ENCODE measurements at places on chromosomes 5 and 9.

DNA sequence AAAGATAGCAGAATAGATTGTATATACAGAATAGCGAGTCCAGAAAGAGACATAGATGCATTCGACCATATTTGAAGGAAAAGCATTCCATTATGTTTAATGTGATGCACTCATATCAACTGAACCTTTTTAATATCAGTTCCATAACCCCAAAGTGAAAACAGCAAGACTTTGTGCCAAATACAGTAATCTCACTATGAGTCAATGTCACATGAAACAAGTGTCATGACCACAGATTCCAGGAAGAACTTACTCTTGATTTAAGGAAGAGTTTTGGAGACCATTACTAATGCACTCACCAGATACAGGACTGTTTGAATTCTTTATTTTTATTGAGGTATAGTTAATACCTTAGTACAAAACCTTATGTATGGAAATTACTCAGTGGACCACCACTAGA lies 220.5 kb downstream of the SH3GL2 start:
- DNase-seq, result no peak

GRCh38 chr5:74595143-74595925 lies 45.2 kb downstream of the ENC1 start:
- no peak for DNase-seq

DNA sequence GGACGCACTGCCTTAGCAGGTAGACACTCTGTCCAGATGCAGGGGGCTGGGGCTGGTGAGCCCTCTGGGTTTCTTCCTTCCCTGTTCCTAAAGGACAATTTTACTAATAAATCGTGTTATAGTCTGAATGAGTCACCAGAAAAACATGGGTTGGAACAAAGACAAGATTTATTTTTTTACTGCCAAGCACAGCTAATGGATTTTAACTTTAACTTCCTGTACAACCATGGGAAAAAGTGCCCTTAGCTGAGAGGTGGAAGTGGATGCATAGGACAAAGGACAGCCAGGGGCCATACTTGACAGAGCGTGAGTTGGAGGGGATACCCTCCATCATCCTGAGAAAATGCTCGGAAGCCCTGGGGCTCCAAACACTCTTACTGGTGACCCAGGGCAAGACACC lies 300.7 kb downstream of the MSX2 start:
- no peak for DNase-seq

GRCh38 chr9:108224716-108225115 lies 631.1 kb downstream of the ACTL7B start:
- DNase-seq, result no peak

GRCh38 chr9:128551657-128552152 lies 682 bp upstream of the SPTAN1 start:
- no peak for DNase-seq

GRCh38 chr5:140868721-140869554 lies at the start of gene PCDHA11:
Gene PCDHA11 (plus strand): TSS chr5:140868957. CDS start chr5:140869104, 147 bp downstream.
- DNase-seq, result no peak

DNA sequence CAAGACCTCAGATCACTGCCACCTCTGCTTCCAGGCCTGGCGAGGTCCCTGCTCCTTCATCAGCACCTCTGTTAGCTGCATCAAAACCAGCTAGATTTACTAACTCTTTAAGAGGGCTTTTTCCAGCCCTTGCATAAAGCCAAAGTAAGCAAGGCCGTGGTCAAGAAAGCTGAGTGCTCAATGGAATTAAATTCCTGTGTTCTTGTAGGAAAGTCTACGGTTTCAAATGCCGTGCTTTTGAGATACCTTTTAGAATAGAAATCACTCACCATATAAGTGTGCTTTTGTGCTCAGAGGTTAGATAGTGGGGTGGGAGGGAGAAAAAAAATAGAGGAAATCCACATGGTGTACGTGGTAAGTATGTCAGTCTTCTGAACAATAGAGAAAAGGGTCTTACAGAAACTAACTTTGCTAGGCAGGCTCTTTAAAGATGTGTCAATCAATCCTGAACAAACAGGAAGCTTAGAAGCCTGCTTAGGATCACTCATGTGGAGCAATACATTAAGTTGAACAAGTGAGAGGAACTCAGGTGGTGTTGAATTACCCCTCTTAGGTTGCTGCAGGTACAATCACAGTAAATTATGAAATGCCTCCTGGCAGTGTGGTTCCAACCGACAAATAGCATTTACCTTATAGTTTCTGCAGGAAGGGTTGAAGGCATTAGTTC lies 79.7 kb downstream of the SEMA6A start:
- no peak for DNase-seq

DNA sequence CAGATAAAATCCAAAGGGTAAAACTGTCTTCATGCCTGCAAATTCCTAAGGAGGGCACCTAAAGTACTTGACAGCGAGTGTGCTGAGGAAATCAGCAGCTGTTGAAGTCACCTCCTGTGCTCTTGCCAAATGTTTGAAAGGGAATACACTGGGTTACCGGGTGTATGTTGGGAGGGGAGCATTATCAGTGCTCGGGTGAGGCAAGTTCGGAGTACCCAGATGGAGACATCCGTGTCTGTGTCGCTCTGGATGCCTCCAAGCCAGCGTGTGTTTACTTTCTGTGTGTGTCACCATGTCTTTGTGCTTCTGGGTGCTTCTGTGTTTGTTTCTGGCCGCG lies 727 bp upstream of the ADRB2 start:
- no peak for DNase-seq

GRCh38 chr9:75824816-75825568 lies 65.5 kb upstream of the PCSK5 start:
- no peak for DNase-seq

GRCh38 chr9:89122949-89123348 lies 55.7 kb downstream of the SHC3 start:
- DNase-seq, result no peak

- DNase-seq, result no peak
These were observed 200.7 kb upstream of the TBC1D2 start for GRCh38 chr9:98456156-98456613.

GRCh38 chr5:72210888-72211678 lies 103.8 kb downstream of the MAP1B start:
- DNase-seq, result no peak

- no peak for DNase-seq
These were observed 187.7 kb downstream of the TLE4 start for GRCh38 chr9:79759460-79759859.

GRCh38 chr5:153153086-153153485 lies 337.4 kb upstream of the GRIA1 start:
- no peak for DNase-seq

DNA sequence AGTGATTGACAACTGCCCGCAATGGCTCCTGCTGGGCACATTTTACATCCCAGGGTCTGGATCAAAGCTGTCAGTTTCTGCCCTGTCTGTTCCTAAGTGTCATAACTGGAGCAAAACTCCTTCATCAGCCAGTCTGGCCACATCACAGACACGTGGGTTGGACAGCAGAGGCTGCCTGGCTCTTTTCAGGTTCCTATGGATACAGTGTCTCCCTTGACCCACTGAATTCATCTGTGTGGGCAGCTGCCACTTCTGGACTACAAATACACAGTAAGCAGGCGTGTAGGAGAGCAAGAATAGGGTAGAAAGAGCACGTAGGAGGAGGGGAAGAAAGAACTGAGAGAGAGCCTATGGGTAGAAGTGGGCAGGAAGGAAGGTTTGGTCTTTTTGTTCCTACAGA lies 238.0 kb downstream of the ENC1 start:
- DNase-seq, result no peak

- DNase-seq, result no peak
These were observed 182.0 kb downstream of the GRIA1 start for GRCh38 chr5:153672347-153673090.

- DNase-seq, result no peak
These were observed 619.4 kb downstream of the TLE1 start for GRCh38 chr9:81069923-81070322.

- no peak for DNase-seq
These were observed 4.9 kb downstream of the AKNA start for GRCh38 chr9:114382699-114383520.

- no peak for DNase-seq
These were observed 39.1 kb downstream of the FBN2 start for GRCh38 chr5:128498844-128499455.

DNA sequence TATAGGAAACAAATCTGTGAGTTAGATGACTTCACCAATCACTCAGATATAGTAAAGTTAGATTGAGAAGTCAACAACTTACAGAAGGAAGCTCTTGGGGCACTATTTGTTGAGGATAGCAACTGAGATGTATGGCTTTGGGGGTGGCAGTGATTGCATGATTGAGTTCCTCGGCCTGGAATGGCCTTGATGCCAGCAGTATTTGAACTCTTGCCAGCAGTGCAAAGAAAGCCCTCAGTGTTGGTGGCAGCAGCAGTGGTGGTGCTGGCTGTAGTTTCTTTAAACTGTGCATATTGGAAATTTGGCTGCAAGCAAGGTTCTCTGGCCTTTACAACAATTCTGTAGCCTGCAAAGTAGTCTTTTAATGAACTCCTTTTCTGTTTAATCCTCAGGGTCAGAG lies 41.4 kb upstream of the PJA2 start:
- DNase-seq, result no peak

DNA sequence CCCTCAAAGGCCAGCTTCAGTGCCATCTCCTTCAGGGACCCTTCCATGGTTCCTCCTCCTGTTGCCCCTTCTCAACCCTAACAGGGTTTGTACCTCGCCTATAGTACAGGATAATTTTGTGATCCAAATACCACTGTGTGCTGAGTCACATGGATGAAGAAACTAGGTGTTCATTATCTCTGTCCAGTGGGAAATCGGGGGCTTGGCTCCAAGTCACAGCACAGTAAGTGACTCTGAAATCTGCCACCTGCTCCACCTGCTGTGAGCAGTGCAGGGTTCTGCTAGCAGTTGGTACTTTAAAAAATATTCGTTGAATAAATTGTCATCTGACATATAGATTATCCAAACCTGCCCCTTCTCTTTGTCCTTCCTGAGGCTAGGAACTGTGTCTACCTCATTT lies 123.2 kb upstream of the OTULINL start:
- no peak for DNase-seq

GRCh38 chr5:163244445-163244987 lies 192.9 kb upstream of the CCNG1 start:
- no peak for DNase-seq

- peak; percentile 39 for DNase-seq
These were observed 27.1 kb upstream of the SLC6A19 start for GRCh38 chr5:1174122-1174936.

DNA sequence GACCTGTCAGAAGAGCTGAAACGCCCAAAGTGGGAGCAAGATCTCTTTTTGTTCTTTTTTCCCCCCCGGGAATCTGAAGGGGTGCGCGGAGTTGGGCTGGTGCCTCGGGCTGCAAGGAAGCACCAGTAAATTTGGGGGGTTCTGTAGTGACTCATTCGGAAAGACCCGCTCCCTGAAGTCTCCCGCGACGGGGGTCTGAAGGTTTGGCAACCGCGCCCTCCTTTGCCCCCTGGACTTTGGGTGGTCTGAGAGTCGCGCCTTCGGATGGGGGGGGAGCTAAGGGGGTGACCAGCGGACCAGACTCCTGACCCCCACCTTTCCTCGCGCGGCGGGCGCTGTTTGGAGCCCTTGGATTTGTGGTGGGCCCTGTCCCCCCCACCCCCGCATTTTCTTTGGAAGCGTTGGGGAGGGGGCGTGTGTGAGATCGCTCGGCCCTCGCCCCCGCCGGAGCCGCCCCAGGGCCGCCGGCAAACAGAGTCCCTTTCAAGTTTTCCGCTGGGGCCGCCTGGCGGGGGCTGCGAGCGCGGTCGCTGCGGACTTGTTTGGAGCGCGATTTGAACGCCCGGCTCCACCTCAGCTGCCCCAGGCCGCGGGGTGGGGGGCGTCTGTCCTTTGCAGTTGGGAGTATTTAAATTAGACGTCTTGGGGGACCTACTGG lies 2.0 kb downstream of the CXXC5 start:
- DNase-seq, result no peak

- DNase-seq, result peak; percentile 8
These were observed 12.7 kb downstream of the LPCAT1 start for GRCh38 chr5:1511048-1511447.

DNA sequence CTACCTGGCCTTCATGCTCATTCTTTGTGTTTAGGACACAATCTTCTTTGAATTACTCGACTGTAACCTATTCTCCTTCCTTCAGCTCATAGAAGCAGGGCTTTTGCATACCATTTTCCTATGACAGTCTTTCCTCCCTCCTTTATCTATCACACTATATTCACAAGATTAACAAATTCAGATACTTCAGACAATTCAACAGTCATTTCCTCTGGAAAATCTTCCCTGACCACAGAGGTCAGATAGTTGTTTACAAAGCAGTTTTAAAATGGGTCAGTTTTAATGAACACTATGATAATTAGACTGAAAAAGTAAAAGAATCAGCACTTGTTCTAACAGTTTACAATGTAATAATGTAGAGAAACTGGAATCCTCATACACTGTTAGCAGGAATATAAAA lies 4.3 kb downstream of the CAAP1 start:
- DNase-seq, result no peak

GRCh38 chr5:34841816-34842215 lies 2.9 kb downstream of the TTC23L start:
- no peak for DNase-seq

GRCh38 chr9:107874137-107874536 lies 384.6 kb upstream of the KLF4 start:
- no peak for DNase-seq

- no peak for DNase-seq
These were observed 140.3 kb downstream of the ROR2 start for GRCh38 chr9:91809581-91810285.

DNA sequence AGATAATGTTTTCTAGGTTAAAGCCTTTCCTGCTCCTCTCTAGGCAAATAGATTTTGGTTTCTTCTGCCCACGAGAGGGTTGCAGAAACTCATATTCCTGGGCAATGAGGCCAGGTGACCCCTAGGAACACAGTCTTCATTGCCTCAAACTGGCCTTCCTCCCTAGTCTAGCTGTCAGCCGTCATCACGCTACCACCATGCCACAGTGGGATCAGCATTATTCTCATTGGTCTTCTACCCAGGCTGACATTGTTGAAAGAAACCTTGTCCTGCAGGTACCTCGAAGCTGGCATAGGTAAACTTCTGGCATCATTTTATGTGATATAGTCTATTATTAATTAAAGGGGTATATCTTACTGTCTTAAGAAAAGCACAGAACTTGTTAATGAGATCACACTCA lies 51.1 kb downstream of the ELL2 start:
- DNase-seq, result no peak

DNA sequence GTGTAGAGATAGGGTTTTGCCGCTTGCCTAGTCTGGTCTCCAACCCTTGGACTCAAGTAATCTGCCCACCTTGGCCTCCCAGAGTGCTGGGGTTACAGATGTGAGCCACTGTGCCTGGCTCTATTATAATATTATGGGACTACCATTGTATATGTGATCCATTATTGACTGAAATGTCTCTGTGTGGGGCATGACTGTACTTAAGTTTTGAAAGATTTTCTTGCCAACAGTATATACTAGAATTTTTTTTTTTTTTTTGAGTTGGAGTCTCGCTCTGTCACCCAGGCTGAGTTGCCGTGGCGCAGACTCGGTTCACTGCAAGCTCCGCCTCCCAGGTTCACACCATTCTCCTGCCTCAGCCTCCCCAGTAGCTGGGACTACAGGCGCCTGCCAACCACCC lies 17.8 kb downstream of the SPIN1 start:
- DNase-seq, result no peak
